ENCODE measurements at places on chromosomes 11 and 22.

DNA sequence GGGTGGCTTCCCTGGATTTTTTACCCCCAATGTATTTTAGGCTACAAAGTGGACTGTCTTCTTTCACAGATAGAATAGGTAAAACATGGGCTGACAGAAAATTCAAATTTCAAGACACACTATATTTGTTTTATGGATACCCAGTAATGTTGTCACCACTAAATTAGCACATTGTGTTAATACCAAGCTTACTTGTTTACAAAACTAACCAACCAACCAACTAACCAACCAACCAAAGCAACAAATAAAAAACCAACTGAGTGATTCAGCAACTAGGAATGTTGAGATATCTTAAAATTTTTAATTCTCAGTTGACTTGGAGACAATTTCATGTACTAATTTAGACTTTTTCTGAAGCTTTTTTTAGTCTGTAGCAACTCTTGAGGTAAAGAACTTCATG, 69.3 kb upstream of the CTSC start:
- no peak for DNase-seq

- no peak for DNase-seq
These were observed at the start of gene P2RY6 for GRCh38 chr11:73271936-73272679. Gene P2RY6 (plus strand): TSS chr11:73272338. CDS start chr11:73296519, 24,181 bp downstream.

GRCh38 chr22:46783721-46784120, 21.3 kb downstream of the TBC1D22A start:
- no peak for DNase-seq

- no peak for DNase-seq
These were observed 8.0 kb downstream of the SELENOM start for GRCh38 chr22:31099386-31099785.

- no peak for DNase-seq
These were observed 148.3 kb upstream of the POU2AF2 start for GRCh38 chr11:111097191-111097590.

- no peak for DNase-seq
These were observed 251.7 kb upstream of the B3GAT1 start for GRCh38 chr11:134663506-134664313.

DNA sequence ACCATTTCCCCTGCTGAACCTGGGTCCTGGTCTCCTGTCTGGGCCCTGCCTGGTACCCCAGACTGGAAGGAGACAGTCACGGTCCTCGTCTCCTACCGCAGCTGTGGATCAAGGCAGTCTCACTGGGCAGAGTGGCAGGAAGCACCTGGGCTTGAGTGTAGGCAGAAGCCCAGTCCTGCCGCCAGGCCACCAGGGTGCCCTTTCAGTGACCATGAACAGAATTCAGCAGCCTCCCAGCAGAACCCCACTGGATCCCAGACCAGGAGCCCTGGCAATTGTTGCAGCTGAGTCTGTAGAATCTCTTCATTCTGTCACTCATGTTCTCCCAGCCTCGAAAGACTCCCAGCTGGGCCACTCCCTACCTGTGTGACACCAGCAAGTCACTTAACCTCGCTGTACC, 25.5 kb upstream of the CREB3L1 start:
- DNase-seq: no peak

GRCh38 chr11:72627594-72628281, 46.5 kb downstream of the PDE2A start:
- DNase-seq: no peak

DNA sequence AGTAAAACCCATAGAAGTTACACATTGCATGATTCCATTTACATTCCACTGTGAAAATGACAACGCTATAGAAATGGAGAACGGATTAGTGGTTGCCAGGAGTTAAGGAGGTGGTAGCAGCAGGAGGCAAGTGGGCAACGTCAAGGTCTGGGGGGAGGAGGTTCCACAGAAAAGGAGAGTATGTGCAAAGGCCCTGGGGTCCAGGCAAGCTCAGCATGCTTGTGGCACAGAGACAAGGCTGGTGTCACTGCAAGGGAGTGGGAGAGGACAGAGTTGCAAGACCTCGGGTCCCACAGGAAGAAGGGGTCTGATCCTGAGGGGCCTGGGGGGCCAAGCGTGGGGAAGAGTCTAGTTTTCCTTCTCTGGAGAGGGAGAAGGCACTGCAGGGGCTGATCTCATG, 240.8 kb downstream of the MN1 start:
- no peak for DNase-seq

- DNase-seq: no peak
These were observed 14.0 kb upstream of the ARHGAP42 start for GRCh38 chr11:100673063-100673462.

DNA sequence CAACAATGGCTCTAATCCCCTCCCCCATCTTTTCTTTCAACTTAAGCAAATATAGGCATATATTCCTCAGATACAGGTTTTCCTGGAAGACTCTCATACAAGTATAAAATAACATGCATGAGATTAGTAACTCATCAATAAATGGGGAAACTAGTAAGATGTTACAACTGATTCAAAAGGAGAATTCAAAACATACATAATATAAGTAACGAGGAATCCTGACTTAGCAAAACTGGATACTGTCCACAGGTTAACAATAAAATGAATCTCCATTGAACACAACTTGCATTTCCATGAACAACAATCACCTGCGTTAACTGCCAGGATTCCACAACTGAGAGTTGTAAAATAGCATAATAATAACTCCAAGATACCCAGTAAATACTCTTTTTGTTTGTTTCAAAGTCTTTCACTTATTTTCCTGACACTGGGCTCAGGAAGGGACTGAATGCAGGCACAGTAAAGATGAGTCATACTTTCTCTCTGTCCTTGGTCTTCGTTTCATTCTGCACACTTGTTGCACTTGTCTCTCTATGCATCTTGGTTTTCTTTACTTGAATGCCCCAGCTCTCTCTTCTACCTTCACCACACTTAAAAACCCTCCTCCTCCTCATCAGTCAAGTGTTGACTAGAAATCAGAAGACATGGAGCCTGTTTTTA, 8.1 kb downstream of the APIP start:
- no peak for DNase-seq

- DNase-seq: no peak
These were observed 11.7 kb downstream of the SIRT3 start for GRCh38 chr11:224424-224823.

DNA sequence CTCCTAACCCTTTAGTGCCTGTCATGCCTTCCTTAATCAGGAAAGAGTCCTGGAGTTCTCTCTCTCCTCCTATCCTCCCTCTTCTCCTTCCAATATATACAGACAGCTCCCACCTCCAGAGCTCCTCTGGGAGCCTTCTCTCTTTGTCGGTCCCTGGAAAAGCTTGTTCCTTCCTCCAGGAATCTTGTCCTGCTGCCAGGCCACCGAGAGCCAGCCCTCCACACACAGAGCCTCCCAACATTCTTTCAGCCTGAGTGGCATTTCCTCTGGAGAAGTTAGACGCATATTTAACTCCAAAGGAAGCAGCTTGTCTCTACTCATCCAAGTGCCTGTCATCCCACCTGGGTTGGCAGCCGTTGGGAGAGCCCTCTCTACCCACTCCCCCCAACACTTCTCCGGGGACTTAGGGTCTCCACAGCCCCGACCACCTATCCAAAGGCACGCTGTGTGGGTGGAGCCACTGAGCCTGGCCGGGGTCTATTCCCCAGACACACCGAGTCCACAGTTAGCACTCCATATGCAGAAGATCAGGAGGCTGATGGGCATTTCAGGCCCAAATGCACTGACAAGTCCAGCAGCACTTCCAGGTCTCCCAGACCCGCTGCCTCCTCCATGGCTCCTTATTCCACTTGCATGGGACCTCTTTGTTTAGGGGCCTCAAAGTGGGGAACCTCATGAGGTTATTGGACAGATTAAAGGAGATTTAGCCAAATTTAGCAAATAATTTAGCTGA, 31.1 kb downstream of the DKK3 start:
- no peak for DNase-seq

DNA sequence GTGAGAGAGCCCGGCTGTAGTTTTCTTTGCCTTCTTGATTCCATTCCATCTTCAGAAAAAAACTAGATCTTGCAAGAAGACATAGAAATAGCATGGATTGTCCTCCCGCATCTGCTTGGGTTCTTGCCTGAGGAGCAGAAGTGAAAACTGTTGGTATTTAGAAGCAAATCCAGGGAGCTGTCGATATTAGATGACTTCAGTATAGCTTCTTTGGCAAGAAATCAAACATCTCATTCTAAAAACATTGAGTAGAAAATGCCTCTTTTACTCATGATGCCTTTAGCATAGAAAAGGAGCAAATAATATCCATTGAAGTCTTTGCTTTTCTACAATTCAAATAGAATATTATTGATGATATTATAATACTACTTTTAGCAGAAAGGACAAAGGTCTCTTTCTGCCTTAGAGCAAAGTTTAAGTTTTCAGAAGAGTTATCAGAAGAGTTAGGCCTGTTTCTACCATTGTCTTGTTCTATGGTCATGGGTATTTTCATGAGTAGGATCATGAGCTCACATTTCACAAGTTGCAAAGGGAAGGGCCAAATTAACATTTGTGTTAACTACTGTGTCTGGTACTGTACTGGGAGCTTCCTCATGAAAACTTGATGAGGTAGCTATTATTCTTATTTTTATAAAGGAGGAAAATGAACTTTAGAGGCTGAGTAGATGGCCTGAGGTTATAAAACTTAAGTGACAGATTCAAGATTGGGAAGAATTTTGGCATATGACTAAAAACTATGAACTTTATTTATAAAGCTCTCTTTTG, 49.7 kb downstream of the EXT2 start:
- no peak for DNase-seq

DNA sequence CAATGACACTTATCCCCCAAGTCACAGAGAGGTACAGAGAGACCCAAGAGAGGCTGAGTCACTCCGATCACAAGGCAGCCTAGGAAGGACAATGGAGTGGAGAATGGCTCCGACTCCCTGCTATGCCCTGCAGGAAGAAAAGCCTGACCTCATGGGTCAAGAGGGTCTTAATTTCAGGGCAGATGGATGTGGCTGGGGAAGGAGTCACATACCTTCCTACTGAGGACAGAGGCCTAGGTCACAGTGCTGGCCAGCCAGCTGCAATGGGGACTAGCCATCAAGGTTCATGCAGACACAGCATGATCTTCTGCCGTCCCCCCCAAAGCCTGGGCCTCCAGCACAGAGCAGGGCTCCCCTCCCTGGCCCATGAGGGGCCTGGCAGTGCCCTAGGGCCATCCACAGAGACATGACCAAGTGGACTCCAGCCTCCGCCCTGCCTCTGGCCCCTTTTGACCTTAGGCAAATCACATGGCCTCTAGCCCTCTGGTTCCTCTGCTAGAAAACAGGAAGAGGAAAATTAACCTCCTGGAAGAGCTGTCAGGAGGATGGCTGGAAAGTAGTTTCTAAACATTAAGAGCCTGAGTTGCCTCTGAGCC, 1.8 kb downstream of the ARRB1 start:
- DNase-seq: no peak

DNA sequence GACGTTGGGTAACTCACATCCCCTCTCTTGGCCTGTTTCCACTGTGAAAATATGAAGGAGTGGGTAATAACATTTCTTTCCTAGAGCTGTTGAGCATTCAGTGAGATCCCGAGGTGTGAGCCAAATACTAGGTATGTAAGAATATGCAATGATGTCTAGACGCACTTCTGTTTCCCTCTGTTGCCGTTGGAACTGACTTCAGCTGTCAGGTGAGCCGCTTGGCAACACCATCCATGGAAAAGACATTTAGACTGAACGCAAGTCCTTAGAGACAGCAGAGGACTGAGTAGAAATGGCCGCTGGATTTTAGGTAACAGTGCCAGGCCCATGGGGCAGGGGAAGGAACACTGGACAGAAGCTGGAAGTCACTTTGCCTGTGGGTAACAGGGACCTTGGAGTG, 29.5 kb upstream of the SHANK2 start:
- DNase-seq: no peak

DNA sequence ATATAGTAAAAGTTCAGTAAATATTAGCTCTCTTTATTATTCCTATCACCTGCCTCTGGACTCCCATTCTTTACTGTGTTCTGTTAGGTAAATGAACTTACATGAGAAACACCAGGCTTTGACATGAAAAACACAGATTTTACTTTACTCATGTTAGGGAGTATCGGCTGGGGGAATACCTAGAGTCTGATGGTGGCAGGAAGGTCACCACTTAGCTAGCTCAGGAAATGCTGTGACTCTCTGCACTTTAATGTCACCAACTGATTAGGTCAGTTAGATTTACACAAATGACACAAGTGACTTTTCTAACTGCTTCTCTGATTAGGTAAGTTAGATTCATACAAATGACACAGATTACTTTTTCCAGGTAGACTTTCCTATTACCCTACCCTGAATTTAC, 225.1 kb downstream of the SWAP70 start:
- DNase-seq: no peak

- no peak for DNase-seq
These were observed 11.2 kb upstream of the IL18BP start for GRCh38 chr11:71987521-71987920.

DNA sequence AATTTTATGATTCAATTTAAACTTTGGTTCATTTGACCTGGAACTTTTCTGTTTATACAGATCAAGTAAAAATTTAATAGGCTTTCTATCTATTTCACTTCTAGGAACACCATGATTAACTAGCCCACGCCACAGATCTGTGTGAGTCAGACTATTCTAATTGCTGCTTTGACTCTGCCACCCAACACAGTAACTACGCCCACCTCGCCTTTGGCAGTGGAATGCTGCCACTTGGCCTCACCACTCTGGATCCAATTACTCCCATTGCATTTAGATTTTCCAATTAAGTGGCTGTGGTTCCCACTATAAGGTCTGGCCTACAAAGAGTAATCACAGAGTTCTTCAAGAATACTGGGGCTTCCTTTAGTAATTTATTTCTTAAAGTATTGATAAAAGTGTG, 46.6 kb upstream of the LIN7C start:
- DNase-seq: no peak

DNA sequence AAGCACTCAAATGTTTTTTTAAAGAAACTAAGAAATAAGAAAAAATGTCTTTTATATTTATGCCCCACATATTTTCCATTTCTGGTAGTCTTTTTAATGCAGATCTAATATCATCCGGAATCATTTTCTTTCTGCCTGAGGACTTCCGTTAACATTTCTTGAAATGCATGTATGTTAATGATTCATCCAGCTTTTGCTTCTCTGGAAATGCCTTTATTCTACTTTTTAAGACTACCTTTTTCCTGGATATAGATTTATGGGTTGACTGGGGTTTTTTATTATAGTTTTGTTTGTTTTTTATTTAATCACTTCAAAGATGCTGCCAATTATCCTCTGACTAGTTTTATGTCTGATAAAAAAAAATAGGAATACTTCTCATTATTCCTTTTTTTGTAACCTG, 57.1 kb upstream of the LDLRAD3 start:
- DNase-seq: no peak

- no peak for DNase-seq
These were observed 93.0 kb downstream of the SLC1A2 start for GRCh38 chr11:35326266-35326879.

GRCh38 chr22:44438481-44439131, 59.4 kb downstream of the RTL6 start:
- DNase-seq: no peak

Measured in CD4-positive, alpha-beta T cell treated with Interleukin-21 for 1 hour (primary cell).